HuH-7 (cell line): ENCODE measurements at places on chromosomes 13 and 19.

DNA sequence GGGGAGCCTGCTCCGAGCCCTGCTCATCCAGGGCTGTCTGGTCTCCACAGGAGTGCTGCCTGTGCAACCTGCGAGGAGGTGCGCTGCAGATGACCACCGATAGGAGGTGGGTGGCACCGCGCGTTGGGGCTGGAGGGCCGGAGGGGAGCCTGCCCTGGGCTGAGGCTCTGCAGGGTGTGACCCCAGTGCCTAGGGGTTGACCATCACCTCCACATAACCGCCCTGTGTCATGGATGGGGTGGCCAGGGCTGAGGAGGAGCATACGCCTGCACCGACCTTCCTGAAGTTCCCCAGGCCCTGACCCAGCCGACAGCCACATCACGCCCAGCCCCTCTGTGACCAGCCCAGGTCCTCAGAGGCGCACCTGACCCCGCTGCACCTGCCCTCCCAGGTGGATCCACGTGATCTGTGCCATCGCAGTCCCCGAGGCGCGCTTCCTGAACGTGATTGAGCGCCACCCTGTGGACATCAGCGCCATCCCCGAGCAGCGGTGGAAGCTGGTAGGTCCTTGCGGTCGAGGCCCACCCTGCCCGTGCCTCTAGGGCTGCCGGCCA lies 168.7 kb downstream of the KDM4B start:
- peak; percentile 44 for DNase-seq

GRCh38 chr13:100365680-100366079 lies 222.9 kb downstream of the GGACT start:
- DNase-seq: no peak

GRCh38 chr19:3852614-3853254 lies 16.1 kb downstream of the ZFR2 start:
- peak; percentile 53 for DNase-seq

DNA sequence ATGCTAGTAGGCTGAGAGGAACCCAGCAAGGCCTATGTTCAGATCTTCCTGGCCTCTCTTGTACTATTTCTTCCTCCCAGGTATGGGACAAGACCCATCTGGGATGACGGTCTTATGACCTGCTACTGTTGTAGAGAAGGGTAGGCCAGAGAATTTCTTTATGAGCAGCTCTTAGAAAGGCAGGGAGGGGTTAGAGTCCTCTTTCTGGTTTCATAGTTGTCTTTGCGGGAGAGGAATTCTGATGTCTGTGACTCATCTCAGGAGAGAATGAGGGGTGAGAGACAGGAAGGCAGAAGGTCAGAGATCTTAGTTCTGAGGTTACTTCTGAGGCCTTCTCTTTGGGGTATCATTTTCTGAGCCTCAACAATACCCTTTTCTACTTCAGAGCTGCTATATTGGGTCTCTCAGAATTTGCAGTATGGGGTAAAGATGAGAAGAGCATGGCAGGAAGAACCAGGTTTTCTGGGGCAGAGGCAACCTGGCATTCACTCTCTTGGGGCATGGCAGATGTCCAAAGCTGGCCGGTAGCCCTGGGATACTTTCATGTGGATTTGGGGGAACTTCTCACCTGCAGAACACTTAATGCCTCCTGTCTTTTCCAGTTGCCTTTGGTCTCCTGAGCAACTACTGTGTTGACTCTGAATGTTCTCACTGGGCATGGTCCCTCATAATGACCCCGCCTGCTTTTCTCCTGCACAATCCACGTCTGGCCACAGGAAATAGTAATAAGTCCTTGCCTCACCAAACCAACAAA lies 154.4 kb downstream of the GGACT start:
- DNase-seq: no peak

DNA sequence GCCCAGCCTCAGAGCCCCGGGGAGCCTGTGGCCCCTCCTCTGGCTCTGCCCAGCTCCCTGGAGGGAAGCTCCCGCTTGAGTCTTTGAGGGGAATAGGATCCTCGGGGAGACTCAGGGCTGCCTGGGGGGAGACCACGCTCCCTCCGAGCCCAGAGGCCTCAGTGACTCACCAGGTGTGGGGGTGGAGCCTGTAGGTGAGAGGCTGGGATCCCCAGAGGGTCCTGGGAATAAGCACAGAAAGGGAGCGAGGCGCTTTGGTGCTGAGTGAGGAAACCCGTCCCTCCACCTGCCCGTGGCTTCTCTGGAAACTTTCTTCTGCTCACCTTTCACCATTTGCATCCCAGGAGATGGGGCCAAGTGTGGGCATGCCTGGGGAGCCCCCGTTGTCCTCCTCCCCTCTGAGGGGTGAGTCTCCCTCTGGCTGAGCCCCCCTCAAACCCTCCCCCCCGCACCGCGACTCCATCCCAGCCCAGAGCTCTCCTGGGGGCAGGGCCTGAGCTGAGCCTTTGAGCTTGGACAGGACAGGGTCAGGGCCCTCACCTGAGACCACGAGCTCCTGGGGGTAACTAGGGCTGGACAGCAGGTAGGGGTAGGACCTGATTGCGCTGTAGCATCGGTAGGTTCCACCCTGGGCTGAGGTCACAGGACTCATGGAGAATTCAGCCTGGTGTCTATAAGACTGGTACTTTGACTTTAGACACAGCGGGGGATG lies 2.7 kb downstream of the LILRB5 start:
- DNase-seq: no peak

- no peak for DNase-seq
These were observed 52.8 kb downstream of the TNFRSF19 start for GRCh38 chr13:23622985-23623384.

GRCh38 chr19:35120492-35120891 lies 4.9 kb downstream of the FXYD3 start:
- DNase-seq: no peak

- DNase-seq: no peak
These were observed 27.9 kb upstream of the OR10H1 start for GRCh38 chr19:15843203-15843893.

GRCh38 chr19:52086481-52086880 lies 9.1 kb downstream of the ZNF841 start:
- DNase-seq: no peak
